Ovary (tissue), 10 donors: ENCODE measurements at places on chromosomes 2 and 18.

GRCh38 chr2:189836644-189837043 lies 52.4 kb downstream of the PMS1 start:
- no peaks in the 10 kb centered on the region for H3K27me3 ChIP-seq
- no peak overlapping the region for H3K4me3 ChIP-seq
- no peak for DNase-seq
- H3K4me1 ChIP-seq = peaks cover 3% of the 10 kb centered on the region
- no peak overlapping the region for H3K27ac ChIP-seq

GRCh38 chr2:199977984-199978415 lies 22.6 kb downstream of the MAIP1 start:
- H3K27ac ChIP-seq = no peak overlapping the region
- DNase-seq = no peak
- H3K4me3 ChIP-seq = no peak overlapping the region
- no peaks in the 10 kb centered on the region for H3K27me3 ChIP-seq

GRCh38 chr2:120871881-120872620 lies 136.4 kb downstream of the GLI2 start:
- H3K4me3 ChIP-seq = no peak overlapping the region
- no peaks in the 10 kb centered on the region for H3K27me3 ChIP-seq
- no peaks in the 10 kb centered on the region for H3K36me3 ChIP-seq

DNA sequence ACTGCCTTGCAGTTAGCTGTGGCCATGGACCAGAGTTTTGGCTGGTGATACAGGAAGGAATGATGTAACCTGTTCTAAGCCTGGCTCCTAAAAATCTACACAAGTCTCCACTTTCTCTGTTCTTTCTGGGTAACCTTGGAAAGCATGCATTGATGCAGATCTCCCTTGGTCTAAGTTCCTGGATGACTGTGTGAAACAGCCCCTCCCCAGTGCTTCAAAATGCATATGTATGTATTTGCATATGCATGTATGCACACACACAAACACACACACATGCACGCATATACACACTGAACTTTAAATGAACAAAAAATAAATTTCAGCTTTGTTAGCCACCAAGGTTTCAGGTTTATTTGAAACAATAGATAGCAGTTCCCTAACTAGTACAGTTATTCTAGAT lies 296.1 kb downstream of the OSR1 start:
- H3K36me3 ChIP-seq = no peaks in the 10 kb centered on the region
- no peaks in the 10 kb centered on the region for H3K27me3 ChIP-seq
- no peak overlapping the region for H3K27ac ChIP-seq
- no peaks in the 10 kb centered on the region for H3K4me1 ChIP-seq
- no peak for DNase-seq

GRCh38 chr18:34643989-34644388 lies 66.1 kb upstream of the DTNA start:
- H3K27ac ChIP-seq = no peak overlapping the region
- no peaks in the 10 kb centered on the region for H3K27me3 ChIP-seq
- no peaks in the 10 kb centered on the region for H3K36me3 ChIP-seq

DNA sequence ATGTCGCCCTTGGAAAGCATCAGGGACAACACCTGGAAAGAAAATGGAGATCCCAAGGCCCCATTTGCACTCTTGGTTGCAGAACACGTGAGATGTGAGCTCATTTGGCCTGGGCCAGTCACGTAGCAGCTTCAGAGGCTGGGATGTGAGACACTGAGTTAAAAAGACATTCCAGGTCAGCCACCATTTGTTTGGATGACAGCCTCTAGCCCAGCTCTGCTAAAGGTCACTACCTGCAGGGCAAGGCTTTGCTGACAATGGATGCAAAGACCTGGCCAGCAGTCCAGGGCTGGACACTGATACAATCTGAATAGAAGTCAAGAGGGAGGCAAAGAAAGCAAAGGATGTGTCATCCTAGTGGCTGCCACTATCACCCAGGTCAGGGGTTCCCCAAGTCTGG lies 83.9 kb upstream of the LRPPRC start:
- no peaks in the 10 kb centered on the region for H3K27me3 ChIP-seq
- no peak for DNase-seq

DNA sequence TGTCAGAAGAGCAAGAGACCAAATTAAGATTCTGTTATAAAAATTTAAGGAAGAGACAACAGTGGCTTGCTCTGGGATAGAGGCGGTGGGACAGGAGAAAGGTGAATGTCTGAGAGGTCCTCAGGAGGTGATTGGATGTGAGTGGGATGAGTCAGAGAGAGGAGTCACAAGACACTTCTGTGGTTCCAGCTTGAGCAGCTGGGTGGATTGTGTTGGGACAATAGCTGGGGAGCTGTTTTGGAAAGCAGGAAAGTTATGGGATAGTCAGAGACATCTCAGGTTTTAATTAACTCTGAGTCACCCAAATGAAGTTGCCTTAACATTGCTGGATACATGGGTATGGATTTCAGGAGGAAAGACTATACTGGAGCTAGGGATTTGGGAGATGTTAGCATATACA lies 218.0 kb upstream of the TRIB2 start:
- H3K27ac ChIP-seq = no peak overlapping the region
- H3K27me3 ChIP-seq = no peaks in the 10 kb centered on the region
- H3K36me3 ChIP-seq = no peaks in the 10 kb centered on the region
- no peak overlapping the region for H3K4me3 ChIP-seq
- no peak for DNase-seq
- H3K4me1 ChIP-seq = peaks cover 1% of the 10 kb centered on the region

DNA sequence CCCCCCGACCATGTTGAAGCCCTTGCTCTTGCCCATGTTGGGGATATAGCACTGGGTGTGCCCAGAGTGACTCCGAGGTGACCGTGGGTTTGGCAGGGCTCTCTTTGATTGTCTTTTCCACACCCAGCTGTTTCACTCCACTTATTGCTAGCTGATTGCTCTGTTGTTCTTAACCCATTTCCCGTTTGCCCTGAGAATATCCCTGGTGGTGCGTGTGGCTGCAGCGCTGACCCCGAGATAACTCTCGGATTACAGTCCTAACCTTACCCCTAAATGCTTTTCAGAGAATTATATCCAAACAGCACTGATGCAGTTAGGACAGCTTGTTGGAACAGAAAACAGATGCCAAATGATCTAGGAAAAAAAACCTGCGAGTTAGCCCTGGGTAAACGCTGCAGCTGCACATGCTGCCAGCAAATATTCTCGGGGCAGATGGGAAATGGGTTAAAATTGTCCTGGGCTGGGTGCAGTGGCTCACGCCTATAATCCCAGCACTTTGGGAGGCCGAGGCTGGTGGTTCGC lies 34.3 kb upstream of the SNORC start:
- no peak overlapping the region for H3K4me3 ChIP-seq
- H3K36me3 ChIP-seq = no peaks in the 10 kb centered on the region
- no peak overlapping the region for H3K27ac ChIP-seq
- H3K27me3 ChIP-seq = no peaks in the 10 kb centered on the region
- DNase-seq = no peak

GRCh38 chr2:48412443-48413250 lies 117.3 kb upstream of the STON1 start:
- H3K36me3 ChIP-seq = no peaks in the 10 kb centered on the region
- H3K27me3 ChIP-seq = no peaks in the 10 kb centered on the region
- no peak overlapping the region for H3K27ac ChIP-seq
- peaks cover 7% of the 10 kb centered on the region for H3K4me1 ChIP-seq
- H3K4me3 ChIP-seq = no peak overlapping the region
- no peak for DNase-seq
